ENCODE measurements at places on chromosomes 5 and 9. TPM values are rescaled to one million over a fixed set of nuclear protein-coding genes. Genes with fewer than 3 reads are reported as not detected.

The SAXO1 gene
- total RNA-seq, result not detected

The ORM2 gene
- total RNA-seq, result not detected

The PIP5K1B gene
- not detected for total RNA-seq

The LIX1 gene
- 2.0 TPM for total RNA-seq

GRCh38 chr5:124935065-124935464, 188.6 kb upstream of the ZNF608 start:
- no peak for DNase-seq

- DNase-seq, result no peak
Observed at GRCh38 chr5:2466966-2467365, 284.5 kb downstream of the IRX2 start.

DNA sequence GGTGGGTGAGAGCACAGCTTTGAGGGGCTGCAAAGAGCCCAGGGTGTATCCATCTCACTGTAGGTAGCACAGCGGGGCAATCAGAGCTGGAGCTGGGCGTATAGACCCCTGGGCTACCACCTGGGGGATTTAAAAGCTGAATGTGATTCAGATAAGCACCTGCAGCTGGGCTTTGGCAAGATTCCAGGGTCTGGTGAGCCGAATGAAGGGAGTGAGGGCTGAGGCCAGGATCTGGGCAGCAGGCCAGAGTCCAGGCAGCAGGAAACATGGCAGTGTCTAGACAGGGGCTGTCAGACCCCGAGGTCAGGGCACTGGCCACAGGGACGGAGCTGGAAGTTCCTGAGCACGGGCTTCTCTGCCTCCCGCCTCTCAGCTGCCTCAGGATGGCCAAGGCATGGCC, 8.7 kb downstream of the ASS1 start:
- DNase-seq, result peak; percentile 29

DNA sequence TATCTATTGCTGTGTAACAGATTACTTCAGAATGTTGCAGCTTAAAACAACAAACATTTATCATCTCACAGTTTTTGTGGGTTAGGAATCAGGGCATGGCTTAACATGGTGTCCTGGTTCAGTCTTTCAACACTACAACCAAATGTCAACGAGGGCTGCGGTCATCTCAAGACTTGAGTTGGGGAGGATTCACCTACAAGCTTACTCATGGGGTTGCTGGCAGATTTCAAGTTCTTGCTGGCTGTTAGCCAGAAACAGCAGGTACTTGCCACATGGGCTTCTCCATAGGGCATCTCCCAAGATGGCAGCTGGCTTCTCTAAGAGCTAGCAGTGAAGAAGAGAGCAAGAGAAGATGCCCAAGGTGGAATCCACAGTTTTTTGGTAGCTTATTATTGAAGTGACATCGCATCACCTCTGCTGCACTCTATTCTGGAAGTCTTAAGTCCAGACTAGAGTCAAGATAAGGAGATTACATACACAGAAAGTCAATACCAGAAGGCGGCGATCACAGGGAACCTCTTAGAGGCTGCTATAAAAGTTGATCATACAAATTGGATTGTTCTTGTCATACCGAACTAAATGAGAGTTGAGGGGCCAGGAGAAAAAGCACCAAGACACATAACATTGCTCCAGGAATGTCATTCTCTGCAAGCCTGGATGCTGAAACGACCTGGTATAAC, 42.2 kb downstream of the C9orf153 start:
- no peak for DNase-seq

DNA sequence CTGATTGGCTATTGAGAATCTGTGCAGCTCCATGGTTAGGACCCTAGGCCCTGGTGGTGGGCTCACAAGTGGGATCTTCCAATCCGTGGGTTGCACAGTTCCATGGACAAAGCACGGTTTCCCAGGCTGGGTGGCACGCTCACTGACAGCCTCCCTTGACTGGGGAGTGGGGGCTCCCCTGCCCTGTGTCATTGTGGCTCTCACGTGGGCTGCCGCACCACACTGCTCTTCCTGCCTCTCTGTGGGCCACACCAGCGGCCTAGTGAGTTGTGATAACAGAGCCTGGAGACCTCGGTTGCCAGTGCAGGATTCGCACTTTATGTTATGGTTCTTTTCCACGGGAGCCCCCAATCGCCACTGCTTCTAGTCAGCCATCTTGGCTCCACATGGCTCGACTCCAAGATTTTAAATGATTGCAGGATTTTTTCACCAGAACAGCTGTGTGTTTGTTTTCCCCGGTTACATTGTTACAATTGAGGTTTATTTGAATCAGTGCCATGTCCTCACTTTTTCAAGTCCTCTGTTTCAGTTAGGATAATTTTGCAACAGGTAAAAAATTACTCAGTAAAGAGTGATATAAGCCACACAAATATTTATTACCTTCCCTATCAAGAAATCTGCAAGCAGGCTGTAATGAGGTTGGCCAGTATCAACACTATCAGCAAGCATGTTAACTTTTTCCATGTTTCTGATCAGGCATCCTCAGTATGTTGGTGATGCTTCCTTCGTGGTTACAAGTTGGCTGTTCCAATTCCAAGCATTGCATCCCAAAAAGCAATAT, 253.8 kb downstream of the ZNF608 start:
- no peak for DNase-seq

- DNase-seq, result peak; percentile 60
Observed at GRCh38 chr5:14871214-14872069, at the start of gene ANKH. TSS of gene ANKH (minus strand) at chr5:14871778. CDS start at chr5:14871447, 331 bp downstream.

- DNase-seq, result no peak
Observed at GRCh38 chr9:107789001-107789700, 299.6 kb upstream of the KLF4 start.

DNA sequence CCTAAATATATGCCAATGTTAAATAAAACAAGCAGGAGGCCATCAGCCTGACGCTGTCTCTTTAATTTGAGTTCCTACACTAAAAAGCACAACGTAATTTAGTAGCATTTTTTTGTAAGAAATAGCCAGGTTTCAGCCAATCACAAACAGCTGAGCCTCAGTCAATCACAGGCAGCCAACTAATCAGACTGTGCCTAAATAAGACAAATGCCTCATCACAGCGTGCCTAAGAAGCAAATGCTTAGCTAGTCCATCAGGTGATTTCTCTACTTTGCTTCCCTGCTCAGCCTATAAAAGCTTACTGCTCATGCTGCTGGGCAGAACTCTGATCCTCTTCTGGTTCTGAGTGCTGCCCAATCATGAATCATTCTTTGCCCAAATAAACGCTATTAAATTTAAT, 38.3 kb upstream of the RORB start:
- no peak for DNase-seq

DNA sequence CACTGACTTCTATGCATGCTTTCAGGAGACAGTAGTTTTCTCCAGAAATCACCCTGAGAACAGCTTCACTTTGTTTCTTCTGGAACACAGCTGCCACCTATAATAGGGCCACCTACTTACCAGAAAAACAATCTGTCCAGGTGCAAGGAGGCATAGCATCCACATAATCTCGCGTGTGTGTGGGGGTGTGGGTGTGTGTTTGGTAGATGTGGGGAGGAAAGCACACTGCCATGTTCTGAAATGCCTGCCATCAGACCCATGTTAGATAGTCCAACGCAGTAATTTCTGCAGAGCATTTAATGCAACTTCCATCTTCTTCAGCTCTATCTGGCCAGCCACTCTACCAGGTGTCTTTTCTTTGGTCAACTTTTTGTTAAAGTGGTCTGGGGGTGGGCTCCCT, 102.9 kb downstream of the ACER2 start:
- DNase-seq, result no peak
